Fibroblast of skin of left quadriceps (primary cell): ENCODE measurements at places on chromosomes 5 and 9.

GRCh38 chr5:96538808-96539250 is 105.8 kb upstream of the PCSK1 start:
- peak; percentile 7 for DNase-seq

- no peak for DNase-seq
These were observed 99.6 kb downstream of the LIFR start for GRCh38 chr5:38456657-38457399.

DNA sequence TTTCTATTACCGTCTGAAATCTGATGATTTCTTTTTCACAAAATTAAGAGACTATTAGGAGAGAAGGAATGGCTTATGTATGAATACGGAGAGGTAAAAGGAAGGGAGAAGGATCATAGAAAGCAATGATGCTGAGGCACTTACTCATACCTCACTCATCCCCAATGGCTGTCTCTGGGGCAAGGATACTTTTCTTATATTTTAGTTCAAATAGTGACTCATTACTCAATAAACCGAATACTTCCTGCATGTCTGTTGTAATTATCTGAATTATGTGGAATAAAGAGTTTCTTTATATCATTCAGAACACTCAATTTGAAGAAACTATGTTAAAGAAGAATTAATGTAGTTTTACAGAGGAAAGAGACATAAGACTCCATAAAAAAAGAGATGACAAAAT is 284.5 kb upstream of the NUDT12 start:
- no peak for DNase-seq

DNA sequence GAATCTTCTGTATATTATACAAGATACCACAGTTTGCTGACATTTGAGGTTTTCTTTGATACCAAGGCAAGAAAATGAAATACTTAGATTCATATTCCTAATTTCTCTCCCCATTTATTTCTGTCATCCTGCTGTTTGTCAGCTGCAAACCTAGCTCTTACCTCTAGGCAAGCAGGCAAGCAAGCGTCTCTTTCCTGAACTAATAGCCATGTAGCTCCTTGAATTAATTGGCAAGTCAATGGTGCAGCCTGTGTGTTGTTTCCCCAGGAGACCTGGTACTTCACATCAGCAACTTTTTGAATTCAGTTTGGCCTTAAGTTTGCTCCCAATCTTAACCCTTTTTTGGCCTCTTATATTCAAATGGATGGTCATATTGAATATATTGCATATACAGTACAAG is 573.6 kb upstream of the ARRDC3 start:
- DNase-seq: no peak

- no peak for DNase-seq
These were observed 10.8 kb downstream of the SAXO1 start for GRCh38 chr9:19022206-19022605.

- DNase-seq: no peak
These were observed 43.0 kb downstream of the SFXN1 start for GRCh38 chr5:175521313-175521833.

- DNase-seq: no peak
These were observed 33.5 kb downstream of the PDGFRB start for GRCh38 chr5:150122158-150122510.

- no peak for DNase-seq
These were observed 283.3 kb upstream of the TUT7 start for GRCh38 chr9:86637515-86637914.

GRCh38 chr9:96378187-96378586 is 5.3 kb downstream of the SLC35D2 start:
- DNase-seq: no peak

DNA sequence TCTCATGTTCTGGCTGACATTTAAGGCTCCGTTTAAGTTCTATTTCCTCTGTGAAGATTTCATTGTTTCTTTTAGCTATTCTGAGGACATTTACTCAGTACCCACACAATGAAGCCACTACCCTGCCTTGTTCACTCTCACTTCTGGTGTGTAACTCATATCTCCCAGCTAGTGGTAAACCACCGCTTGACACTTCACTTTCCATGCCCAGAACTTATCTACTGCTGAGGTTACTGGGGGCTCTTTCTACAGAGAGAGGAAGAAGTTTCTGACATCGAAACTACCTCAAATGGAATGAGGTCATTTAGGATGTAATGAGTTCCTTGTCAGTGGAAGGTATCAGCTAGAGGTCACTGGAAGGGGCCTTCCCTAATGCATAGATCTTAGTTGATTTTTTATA is 501.5 kb downstream of the DMAC1 start:
- no peak for DNase-seq

DNA sequence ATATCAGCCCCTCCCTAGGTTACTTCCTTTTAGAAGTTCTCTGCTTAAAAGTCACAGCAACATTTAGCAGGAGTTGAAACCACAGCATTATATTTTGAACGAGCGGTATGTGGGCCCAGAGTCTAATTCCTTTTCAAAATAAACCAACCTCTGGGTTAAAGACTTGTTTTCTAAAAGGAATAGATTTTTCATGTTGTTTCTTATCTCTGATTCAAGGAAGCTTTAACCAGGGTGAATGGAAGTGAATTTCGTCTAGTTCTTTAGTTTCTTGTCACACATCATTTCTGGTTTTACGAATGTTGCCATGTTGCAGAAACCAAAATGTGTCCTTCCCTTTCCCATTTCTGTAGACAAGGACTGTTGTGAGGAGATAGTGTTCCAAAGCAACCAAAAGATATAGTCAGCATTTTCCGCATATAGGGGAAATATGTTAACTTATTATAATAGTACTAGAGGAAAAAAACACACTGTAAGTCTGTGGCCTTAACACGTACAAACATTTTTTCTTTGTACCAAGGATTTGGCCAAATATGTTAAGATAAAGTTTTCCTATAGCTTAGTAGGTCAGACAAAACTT is 142.4 kb downstream of the PCSK5 start:
- no peak for DNase-seq

GRCh38 chr5:124315741-124316415 is 430.6 kb downstream of the ZNF608 start:
- peak; percentile 71 for DNase-seq

DNA sequence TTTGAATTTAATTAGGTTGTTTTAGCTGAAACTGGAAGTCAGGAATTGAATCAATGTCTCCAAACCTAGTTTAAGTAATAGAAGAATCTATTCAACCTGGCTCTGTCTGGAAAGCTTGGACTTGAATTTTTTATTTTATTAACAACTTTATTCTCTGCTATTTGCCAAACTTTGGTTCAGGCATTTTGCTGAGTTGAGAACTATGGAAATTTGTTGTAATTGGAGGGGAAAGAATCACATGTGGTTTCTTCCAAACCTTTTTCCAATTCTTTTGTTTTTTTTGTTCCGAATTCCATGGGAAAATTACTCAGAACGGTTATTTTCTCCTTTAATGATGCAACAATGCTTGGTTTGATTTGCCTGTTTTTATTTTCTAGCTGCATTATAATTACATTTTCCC is 98.2 kb upstream of the RPS23 start:
- DNase-seq: no peak

DNA sequence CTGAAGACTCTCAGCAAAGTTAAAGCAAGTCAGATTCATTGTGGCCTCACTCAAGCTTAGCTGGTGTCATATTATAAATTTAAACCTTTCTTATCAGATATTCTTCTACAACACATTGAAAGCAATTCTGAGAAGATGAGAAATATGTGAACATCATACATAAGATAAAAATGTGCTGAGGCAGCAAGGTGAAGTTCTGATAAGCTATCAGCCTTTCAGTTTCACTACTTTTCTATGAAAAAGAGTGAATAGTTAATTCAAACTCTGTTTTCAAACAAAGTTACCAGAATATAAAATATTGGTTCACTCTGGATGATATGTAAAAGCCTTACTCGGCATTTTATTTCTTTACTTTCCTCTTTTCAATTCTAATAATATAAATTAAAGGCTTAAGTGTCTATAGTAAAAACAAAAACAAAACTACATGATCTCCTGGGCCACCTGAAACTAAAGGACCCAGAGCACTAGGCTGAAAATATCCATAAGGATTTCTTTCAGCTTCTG is 824.4 kb downstream of the MTRR start:
- DNase-seq: no peak

DNA sequence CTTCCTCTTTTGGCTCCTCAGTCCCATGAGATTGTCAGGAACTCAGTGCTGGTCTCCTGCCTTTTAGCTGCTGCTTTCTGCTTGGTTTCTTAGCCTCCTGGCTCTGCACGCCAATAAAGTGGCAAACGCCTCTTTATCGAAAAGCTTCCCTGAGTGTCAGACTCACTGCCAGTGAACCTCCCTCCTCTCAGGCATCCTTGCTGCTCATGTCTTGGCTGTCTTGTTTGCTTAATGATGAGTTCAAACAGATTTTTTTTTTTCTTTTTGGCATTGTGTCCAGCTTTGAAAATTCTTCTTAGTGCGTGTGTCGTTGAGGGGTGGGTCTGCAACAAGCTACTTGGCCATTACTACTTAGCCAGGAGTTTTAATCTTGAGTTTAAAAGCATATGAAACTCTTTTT is 14.9 kb downstream of the RASGRF2 start:
- DNase-seq: no peak

- peak; percentile 17 for DNase-seq
These were observed 96.7 kb upstream of the RETREG1 start for GRCh38 chr5:16713386-16713928.

GRCh38 chr5:2718115-2718514 is 33.4 kb downstream of the IRX2 start:
- DNase-seq: no peak

DNA sequence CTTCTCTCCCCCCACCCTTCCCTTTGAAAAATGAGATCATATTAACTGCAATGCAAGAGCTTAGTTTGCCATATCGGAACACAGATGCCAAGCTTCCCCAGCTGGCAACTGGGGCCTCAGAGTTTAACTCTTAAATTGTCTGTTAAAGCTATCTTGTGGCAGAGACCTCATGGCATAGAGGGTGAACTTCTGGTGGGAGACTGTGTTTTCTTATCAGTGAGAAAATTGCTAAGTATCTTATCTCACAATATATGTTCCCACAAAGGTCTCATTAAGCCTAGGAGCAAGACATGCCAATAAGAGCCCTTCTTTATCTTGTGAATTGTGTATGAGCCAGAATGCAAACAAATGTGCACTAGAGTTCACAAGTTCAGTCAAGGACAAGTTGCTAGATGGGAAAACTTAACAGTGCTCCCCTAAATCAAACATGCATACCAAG is 12.3 kb downstream of the NFIB start:
- no peak for DNase-seq

- DNase-seq: no peak
These were observed 39.9 kb downstream of the KIF4B start for GRCh38 chr5:155053501-155053900.

DNA sequence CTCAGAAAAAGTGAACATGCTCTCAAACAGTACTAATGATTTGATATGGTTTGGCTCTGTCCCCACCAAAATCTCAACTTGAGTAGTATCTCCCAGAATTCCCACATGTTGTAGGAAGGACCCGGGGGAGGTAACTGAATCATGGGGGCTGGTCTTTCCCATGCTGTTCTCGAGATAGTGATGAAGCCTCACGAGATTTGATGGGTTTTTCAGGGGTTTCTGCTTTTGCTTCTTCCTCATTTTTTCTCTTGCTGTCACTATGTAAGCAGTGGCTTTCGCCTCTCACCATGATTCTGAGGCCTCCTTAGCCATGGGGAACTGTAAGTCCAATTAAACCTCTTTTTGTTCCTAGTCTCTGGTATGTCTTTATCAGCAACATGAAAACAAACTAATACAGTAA is 401.3 kb downstream of the BNC2 start:
- DNase-seq: no peak

DNA sequence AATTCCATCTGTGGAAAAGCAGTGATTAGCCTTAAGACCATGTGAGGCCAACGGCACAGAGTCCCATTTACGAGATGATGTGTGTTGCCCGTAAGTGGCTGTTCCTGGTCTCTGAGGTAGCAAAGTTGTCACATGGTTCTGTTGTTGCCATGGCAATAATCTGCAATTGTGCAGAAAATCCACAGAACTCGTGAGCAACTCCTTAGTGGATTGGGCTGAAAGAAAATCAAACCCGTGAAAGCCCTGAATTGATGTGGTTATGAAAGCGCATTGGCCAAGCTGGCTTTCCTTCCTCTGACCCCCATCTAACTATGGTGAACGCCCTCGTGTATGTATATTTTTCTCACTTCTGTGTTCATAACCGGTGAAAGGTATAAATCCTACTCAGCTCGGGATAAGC is 614.7 kb downstream of the EBF1 start:
- no peak for DNase-seq

GRCh38 chr9:75830303-75830702 is 60.2 kb upstream of the PCSK5 start:
- DNase-seq: no peak

DNA sequence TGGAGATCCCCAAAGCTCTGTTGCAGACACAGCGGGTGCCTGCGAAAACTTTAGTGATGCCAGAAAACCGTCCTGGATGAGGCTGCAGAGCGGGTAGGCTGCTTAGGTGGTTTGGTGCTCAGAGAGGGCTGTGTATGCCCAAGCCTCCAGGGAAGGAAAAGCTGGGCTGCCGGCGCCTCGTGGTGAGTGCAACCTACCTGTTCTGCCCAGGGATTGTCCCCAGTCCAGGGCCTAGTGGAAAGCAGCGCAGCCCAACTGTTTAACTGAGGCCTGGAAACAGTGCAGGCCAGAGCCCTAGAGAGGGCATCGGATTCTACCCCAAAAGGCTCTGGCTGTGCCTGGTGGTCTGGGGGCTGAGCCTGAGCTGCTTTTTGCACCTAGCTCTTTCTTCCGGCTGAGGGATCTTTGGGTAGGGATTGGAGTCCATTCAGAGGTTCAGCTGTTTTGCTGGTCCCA is 2.8 kb downstream of the LMX1B start:
- DNase-seq: no peak

GRCh38 chr5:528629-529511 is 4.6 kb upstream of the SLC9A3 start:
- no peak for DNase-seq

GRCh38 chr5:118844351-118844750 is 144.0 kb downstream of the DTWD2 start:
- no peak for DNase-seq

GRCh38 chr5:146940295-146940694 is 61.7 kb upstream of the PPP2R2B start:
- DNase-seq: no peak

GRCh38 chr5:148965511-148966265 is 97.2 kb downstream of the SH3TC2 start:
- DNase-seq: peak; percentile 66

- DNase-seq: no peak
These were observed 21.4 kb downstream of the TGFBR1 start for GRCh38 chr9:99126312-99126711.

DNA sequence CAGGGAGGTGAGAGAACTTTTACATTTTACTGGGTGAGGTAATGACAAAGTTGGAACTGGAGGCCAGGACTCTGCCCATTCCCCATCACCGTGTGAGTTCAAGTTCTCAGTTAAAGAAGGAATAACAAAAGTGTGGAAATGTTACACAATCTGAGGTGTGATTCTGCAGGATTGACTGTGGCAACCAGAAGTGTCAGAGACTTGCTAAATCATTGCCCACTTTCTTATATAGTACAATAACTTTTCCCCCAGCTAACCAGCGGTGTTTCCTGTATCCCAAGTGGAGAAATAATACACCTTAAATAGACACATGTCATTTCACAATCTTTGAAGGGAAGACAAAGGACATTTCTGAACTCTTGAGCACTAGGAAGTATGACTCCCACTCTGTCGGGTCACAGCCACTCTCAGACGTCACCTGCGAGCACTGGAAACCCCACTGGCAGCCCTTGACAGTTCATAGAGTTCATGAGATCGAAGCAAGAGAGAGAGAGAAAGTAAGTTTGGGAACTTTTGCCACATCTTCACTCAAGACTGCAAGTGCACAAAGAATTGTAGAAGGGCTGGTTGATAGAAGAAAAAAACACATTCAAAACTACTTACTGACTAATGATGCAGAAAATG is 28.4 kb downstream of the PAX5 start:
- no peak for DNase-seq

- DNase-seq: no peak
These were observed 137.1 kb upstream of the SMIM23 start for GRCh38 chr5:171648279-171649074.
